ENCODE measurements at places on chromosomes 2 and 18. TPM values are rescaled to one million over a fixed set of nuclear protein-coding genes. Genes with fewer than 3 reads are reported as not detected.

The CAB39 gene
- total RNA-seq: 95.9 TPM

The ALLC gene
- total RNA-seq: not detected

The SCLY gene
- total RNA-seq: 23.0 TPM

The MXD1 gene
- 7.2 TPM for total RNA-seq

The ARL4C gene
- total RNA-seq: 2.1 TPM

The SERTAD2 gene
- 15.1 TPM for total RNA-seq

The MCEE gene
- 8.4 TPM for total RNA-seq
